ENCODE measurements at places on chromosomes 5 and 9.

GRCh38 chr9:136947955-136948510, 3.0 kb downstream of the C8G start:
- peak; percentile 51 for DNase-seq

GRCh38 chr9:106724566-106724965, 138.4 kb upstream of the ZNF462 start:
- DNase-seq, result no peak

- DNase-seq, result no peak
These were observed 31.5 kb downstream of the DDX31 start for GRCh38 chr9:132638240-132638639.

GRCh38 chr5:52015760-52016159, 632.5 kb downstream of the ISL1 start:
- no peak for DNase-seq

GRCh38 chr5:15566306-15566705, 66.3 kb downstream of the FBXL7 start:
- DNase-seq, result no peak

DNA sequence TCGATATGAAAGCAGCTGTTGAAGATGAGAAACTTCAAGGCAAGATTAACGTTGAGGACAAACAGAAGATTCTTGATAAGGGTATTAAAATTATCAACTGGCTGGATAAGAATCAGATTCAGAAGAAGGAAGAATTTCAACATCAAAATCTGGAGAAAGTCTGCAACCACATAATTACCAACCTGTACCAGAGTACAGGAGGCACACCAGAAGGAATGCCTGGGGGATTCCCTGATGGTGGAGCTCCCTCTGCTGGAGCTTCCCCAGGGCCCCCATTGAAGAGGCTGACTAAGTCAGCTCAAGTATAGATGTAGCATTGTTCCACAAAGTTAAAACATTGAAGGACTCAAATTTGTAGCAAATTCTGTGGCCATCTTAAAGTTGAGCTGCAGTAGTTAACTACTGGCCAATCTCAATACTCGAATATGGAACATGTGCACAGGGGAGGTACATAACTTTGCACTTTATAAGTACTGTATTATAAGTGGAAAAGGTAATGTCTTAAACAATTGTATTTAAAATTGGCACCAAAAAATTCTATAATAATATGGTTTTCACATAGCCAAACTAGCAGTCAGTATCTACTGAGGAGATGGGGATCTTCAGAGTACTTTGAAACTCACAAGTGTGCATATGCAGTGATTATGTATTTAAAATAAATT, 237.5 kb downstream of the CHSY3 start:
- DNase-seq, result peak; percentile 28

DNA sequence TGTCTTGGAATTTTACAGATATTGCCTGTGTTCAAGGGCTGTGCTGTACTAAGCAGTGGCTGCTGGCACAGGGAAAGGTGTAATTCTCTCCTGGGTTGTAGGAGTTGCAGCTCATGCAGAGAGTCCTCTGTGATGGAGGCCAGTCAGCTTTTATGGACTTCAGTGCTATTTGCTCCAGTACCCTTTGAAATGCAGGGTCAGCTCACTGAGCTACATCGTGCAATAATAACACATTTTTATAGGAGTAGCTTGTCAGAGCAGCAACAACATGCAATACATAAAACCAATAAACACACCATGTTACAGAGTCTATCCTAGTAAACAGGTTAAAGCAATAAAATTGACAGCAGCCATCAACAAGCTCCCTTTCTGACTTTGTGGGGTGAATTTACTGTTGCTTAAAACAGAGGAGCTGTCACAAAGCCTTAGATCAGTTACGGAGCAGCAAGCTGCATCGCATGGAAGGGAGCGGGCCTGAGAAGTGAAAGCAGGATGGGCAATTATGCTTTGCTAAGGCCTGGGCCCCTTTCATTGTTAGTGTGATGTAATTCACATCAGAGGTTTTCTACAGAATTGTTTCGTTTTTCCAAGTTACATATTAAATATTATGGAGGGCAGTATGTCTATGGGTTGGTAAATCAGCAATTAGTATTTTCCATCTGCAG, 16.8 kb downstream of the CD180 start:
- peak; percentile 16 for DNase-seq

DNA sequence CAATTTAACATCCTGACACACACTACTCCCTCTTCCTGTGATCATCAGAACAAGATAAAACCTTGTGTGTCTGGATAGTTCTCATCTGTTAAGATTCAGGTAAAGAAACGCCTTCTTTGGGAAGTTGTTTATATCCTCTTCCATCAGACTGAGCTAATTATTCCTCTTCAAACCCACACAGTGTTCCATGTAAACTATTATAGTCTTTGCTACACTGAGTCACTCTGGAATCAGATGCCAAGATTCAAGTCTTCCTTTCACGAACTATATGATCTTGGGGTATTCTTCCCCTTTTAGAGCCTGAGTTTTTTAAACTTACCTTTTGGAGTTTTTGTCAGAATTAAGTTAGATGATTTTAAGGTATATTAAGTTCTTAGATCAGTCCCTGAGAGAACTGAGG, 2.0 kb downstream of the OR1J1 start:
- DNase-seq, result peak; percentile 9

DNA sequence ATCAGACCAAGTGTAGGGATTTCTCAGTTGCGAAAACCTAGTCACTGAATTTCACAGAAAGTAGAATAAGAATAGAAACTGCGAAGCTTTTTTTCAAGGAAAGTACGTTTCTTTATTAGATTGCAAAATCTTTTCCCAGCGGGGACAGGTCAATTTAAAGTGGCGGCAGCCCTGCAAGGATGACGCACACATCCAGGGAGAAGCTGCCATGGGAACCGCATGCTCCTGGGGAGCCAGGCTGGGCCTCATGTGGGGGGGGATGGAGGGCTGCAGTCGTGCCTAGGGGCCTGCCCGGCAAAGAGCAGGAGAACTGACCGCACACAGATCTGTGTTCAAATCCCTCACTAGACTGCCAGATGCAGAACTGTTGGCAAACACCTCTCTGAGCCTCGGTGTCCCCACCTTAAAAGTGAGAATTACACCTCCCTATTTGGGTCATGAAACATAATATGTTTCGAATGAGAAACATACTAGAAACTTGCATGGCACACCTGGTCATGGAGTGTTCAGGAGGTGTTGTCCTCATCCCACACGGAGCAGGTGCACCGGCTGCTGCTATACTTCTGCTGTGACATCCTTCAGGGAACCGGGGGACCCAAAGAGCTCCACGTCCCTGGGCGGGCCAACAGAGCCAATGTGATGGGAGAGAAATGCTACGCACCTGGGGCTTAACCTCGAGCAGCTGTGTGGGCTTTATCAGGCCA, 127.8 kb upstream of the PHYKPL start:
- no peak for DNase-seq

- DNase-seq, result no peak
These were observed 81.1 kb downstream of the RMI1 start for GRCh38 chr9:84061613-84062193.

DNA sequence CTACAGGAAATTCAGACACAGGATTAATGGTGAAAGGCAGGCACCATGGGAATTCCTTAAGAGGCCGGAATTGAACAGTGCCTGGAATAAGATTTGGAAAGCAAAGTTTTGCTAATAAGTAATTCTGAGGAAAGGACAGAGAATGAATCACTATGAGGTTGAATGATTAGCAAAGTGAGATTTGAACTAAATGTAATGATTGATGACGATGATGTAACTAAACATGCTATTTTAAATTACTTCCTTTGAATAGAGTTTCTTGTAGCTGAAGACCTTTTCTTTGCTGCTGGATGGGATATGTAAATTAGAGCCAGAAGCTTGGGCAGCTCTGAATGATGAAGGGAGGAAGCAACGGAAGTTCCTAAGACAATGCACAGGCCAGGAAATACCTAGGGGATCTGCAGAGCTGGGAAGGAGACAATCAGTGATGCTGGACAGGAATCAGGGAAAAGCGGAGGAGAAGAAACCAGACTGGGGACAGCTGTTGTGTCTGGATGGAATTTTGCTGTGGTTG, 482.0 kb downstream of the PSAT1 start:
- DNase-seq, result peak; percentile 95

DNA sequence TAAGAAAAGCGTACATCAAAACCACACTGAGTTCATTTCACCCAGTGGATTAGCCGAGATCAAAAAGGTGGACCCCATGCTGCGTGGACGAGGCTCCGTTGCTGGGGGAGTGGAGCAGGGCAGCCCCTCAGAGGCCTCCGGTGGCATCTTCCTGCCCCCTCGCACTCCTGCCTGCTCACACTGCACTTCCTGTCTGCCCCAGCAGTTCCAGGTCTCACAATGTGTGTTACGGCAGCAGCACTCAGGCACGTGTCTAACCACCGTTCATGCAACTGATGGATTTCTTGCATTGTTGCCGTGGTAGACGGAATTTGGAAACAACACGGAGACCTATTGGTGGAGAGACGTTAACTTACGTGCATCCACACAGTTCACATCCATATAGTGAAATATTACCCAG, 196.6 kb upstream of the OTULINL start:
- no peak for DNase-seq

DNA sequence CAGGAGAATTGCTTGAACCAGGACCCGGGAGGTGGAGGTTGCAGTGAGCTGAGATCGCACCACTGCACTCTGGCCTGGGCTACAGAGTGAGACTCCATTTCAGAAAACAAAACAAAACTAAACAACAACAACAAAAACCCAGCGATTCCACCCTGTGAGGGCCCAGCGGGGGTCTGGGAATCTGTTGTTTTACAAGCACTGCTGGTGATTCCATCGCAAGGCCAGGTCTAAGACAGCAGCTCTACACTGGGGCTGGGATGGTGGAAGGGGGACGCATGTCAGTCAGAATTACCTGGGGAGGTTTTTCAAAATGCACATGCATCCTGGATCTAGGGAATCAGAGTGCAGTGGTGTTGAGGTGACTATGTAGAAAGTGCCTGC, 90.9 kb downstream of the ANKRD55 start:
- DNase-seq, result no peak

- peak; percentile 54 for DNase-seq
These were observed 244.0 kb downstream of the EPB41L4A start for GRCh38 chr5:112174959-112175594.

GRCh38 chr5:135188233-135188914, 154.3 kb upstream of the PITX1 start:
- DNase-seq, result no peak

GRCh38 chr5:95872346-95873268, 50.1 kb upstream of the GLRX start:
- no peak for DNase-seq

DNA sequence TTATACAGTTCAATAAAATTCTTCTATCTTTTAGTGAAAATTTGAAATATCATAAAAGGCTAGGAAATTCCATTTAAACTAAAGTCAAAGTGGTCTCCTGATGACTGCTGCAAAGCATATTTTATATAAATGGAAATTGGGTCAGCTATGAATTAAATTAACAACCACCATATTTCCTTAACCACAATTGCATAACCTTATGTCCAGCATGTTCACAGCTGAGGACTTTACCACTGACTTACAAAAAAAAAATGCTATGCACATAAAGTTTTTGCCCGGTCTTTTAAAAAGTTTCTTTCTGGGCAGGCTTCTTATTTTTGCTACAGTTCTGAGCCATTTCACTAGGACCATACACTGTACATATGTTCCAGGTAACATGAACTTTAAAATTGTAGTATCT, 208.6 kb upstream of the RGMB start:
- no peak for DNase-seq

DNA sequence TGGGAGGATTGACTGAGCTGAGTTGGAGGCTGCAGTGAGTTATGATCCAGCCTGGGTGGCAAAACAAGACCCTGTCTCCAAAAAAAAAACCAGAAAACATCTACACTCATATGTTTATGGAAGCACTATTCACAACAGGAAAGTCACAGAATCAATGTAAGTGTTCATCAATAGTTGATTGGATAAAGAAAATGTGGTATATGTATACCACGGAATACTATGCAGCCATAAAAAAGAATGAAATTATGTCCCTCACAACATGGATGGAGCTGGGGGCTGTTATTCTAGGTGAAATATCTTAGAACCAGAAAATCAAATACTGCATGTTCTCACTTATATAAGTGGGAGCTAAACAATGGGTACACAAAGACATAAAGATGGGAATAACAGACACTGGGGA, 2.8 kb upstream of the SLC25A2 start:
- DNase-seq, result no peak

GRCh38 chr9:20271723-20272122, 350.6 kb downstream of the MLLT3 start:
- no peak for DNase-seq

DNA sequence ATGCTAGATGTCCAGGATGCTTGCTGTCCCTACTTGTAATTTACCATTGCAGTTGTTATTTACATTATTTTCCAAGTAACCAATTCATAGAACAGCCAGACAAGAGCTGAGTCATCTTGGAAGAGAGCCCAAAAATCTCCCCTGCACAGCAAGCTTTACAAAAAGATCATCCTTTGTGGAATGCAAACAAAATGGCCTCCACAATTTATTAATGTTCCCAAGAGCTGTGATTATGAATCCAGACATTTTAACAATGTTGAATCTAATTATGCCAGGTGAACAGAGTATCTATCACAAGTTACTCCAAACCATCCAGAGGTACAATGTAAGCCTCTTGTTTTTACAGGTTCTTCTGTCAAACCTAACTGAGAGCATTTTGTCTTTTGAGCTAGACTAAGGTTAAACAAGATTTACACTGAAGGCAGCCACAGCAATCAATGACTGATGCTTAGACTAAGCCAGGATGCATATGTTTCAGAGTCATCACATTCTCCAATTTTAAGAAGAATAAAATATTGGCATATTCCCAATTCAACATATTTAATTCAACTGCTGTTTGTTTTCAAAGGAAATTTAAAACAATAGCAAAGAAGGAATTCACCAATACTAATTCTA, 95.3 kb upstream of the SLC12A2 start:
- DNase-seq, result peak; percentile 80

DNA sequence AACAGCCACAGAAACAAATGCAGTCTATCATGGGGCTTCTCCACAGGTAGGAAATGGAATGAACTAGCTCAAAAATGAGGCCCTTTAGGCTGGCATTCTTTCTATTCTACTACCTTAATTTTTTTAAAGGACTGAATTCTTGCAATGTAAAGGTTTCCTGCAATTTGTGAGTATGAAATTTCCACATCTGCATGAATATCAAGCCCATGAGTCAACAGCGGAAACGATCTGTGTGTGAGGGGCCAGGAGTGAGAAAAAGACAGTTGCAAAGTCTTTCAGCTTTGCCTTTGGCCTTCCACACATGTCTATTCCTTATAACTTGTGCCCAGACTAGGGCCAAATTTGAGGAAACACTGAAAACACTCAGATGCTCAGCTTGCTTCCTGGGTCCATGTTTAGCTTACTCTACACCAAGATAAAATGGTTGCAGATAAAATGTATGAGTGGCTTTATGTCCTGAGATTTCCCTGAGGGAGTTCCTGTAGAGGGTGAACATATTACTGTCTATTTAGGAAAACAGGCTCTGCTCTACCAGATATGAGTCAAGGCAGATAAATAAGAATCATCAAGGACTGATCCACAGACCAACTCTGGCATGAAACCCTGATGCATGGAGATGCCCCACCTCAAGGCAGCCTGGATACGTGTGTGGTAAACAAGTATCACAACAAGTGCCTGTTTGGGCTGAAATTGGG, 46.5 kb downstream of the RETREG1 start:
- no peak for DNase-seq
